Activated naive CD4-positive, alpha-beta T cell treated with anti-CD3 and anti-CD28 coated beads for 36 hours (primary cell): ENCODE measurements at places on chromosomes 2 and 18. TPM values are rescaled to one million over a fixed set of nuclear protein-coding genes. Genes with fewer than 3 reads are reported as not detected.

Gene SNTG2
- total RNA-seq = 1.0 TPM

Gene POTEI
- not detected for total RNA-seq

DNA sequence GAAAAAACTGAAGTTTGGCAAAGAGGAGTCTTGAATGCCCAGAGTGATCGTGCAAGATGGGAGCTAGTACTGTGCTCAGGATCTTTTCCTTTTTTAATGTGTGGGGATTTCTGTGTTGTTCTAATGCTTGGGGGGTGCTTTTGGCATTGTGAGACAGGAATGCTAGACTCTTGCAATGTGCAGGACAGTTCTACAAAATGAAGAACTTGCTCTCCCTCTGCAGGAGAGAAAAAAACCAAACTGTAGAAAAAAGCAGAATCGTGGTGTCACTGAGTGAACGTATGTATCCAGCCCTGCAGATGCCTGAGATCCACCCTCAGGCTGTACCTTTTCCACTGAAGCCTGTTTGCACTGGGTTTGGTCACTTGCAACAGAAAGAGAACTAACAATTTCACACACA is 12.1 kb upstream of the TTC39C start:
- no peak for DNase-seq

DNA sequence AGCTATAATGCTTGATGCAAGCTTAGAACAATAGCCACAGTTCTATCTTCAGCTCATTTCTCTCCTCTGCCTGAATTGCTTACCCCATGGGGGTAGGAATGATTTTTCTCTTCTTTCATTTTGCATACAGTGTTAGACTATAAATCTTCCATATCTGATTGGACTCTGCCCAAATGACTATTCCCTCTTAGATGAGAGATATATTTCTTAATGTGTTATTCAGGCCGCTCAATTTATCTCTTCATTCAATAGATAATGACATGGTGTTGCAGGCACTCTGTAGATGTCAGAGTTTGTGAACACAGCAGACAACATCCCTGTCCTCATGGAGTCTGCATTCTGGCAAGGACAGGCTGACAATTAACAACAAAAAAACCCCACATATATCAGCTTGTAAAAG is 443.7 kb upstream of the CELF4 start:
- no peak for DNase-seq

GRCh38 chr2:44833171-44834069 is 108.1 kb upstream of the SIX3 start:
- no peak for DNase-seq

DNA sequence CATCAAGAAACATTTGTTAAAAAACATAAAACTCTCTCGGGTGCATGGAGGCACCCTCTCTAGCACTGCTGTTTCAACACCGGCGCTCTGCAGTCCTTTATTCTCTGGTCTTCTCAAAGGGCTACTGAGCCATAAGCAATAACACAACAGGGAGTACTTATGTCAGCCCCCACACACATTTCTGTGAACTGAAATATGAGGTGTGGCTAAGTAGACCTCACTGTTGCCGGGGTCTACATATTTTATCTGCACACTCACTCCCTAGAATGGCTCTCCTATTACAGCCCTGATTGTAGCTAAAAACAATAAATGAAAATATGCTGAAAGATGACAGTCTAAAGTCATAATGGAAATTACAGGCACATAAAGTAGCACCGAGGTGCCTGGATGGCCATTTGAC is 235.1 kb downstream of the GRB14 start:
- no peak for DNase-seq

Gene SULT1C2
- not detected for total RNA-seq

- no peak for DNase-seq
Observed at GRCh38 chr2:137893145-137893544, 71.1 kb upstream of the HNMT start.

Gene SMAD2
- total RNA-seq = 106 TPM

- DNase-seq = no peak
Observed at GRCh38 chr2:182862091-182862490, 4.3 kb downstream of the FRZB start.

DNA sequence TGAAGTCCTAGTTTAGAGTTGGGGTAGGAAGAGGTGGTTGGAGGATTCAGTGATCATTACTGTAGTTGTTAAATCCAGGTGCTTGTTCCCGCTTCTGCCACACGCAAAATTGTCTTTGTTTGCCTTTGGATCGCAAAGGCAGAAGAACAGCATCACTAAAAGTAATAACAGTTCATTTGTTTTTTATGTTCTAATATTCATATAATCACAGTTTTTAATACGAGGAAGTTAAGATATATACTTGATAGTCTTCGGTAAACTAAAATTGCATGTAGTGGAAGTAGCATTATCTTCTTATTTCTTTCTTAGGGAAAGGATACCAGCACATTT is 365 bp downstream of the NDUFB3 start:
- DNase-seq = no peak

- DNase-seq = no peak
Observed at GRCh38 chr2:1593371-1594122, 150.8 kb downstream of the PXDN start.

- DNase-seq = peak; percentile 85
Observed at GRCh38 chr2:393711-394696, 106.1 kb upstream of the ALKAL2 start.

DNA sequence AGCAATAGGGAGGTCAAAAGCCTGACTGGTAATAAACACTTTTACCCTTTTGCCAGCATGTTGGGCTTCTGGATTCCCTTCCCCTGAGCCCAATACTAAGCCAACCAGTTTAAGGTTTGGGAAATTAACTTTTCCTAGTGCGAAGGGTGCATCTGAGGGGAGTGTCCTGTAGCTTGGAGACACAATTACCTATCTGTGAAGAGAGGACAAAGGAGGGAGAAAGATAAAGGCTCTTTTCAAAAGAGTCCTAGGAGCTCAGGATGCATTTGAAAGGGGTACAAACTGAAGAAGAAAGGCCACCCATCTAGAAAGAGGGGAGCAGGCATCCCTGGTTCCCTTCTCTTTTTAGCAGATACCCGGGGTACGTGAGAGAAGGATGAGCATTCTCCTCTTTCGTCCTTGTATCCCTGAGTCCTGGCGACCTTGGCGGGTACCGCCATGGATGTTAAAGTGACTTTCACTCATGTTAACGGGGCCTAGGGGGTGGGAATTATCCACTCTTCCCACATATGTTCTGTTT is 25.1 kb downstream of the C18orf54 start:
- no peak for DNase-seq

GRCh38 chr2:109197491-109198418 is 68.8 kb downstream of the SH3RF3 start:
- DNase-seq = no peak

- no peak for DNase-seq
Observed at GRCh38 chr2:39649511-39649910, 16.2 kb upstream of the TMEM178A start.

- DNase-seq = peak; percentile 11
Observed at GRCh38 chr2:225464346-225465025, 65.0 kb downstream of the NYAP2 start.

- no peak for DNase-seq
Observed at GRCh38 chr2:40367032-40367431, 84.9 kb downstream of the SLC8A1 start.

GRCh38 chr2:222708274-222708710 is 36.8 kb downstream of the MOGAT1 start:
- peak; percentile 88 for DNase-seq

Gene CRIM1
- total RNA-seq = 3.3 TPM

- DNase-seq = no peak
Observed at GRCh38 chr2:26495705-26496297, 17.9 kb upstream of the OTOF start.

Gene TTR
- total RNA-seq = not detected

DNA sequence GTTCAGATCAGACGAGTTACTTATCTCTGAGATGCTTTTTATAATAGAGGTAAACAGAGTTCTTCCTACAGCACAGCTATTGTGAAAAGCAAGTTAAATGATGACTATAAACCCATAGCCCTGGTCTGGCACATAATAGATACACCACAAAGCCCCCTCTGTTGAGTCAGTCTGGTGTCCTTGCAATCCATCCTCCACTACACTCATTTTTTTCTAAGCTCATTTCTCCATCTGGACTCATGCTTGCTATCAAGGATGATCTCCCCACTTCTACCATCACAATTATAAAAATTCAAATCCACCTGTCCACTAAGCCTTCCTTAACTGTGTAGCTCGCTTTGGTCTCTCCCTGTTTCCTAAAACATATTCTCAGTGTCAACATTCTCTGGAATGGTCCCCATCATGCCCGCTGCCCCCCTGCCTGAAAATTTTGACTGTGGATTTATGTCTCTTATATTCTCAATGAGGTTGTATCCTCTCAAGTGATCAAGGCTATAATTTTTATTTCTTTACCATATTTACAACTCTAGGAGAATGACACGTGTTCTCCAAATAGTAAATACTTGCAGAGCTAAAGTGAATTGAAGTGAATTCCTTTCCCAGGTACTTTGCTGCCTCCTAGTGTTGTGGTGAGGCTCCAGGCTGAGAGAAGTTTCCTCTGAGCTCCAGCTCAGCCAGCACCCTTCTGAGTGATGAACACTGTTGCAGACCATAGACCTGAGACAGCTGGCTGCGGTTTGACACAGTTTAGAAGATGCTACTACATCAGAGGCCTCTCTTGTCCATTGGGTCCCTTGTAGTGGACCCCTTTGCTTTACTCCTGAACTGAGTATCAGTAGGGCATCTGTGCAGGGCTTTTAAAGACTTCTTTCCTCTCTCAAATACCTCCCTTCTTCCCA is 108.7 kb downstream of the DPP10 start:
- peak; percentile 50 for DNase-seq

DNA sequence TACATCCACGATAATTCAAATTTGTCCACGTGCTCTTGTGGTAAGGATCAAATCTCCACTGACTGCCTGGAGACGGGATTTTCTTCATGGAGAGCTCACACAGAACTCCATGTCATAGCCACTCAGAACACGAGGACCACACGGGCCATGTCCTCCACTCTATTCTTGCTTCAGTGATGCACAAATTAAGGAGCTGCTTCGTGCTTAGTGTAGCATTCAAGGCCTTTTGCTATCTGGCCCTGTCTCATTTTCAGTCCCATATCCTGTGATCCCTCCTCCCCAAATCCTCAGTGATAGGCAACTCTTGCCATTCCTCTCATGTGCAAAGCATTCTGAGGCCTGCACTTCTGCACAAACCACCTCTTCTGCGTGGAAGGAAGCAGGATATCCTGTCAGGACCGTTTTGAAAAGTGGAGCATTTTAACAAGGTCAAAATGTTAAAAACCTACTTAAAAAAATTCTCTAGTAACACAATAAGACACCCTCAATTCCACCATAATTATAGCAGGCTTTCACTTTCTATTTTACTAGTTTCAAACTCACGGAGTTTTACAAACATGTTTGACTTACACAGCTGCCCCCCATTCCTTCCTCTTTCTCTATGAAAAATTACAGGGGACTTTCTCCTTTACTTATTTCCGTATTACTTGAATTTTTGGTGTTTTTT is 35.2 kb downstream of the ST3GAL5 start:
- DNase-seq = peak; percentile 61

DNA sequence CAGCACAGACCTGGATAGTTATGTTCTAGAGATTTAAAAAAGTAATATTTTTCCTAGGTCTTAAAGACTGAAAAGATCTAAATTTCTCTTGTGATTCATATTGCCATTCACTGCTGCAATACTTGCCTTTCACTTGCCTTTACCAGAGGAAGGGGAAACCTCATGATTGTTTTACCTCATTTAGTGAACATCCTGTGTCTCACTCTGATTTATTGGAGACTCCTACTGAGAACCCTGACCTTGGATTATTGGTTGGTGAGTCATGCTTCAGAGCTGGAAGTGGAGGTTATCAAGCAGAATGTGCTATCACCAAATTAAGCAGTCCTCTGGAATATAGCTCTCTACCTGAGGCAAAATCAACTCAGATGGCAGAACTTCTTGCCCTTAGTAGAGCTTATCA is 500.5 kb downstream of the TSN start:
- no peak for DNase-seq

DNA sequence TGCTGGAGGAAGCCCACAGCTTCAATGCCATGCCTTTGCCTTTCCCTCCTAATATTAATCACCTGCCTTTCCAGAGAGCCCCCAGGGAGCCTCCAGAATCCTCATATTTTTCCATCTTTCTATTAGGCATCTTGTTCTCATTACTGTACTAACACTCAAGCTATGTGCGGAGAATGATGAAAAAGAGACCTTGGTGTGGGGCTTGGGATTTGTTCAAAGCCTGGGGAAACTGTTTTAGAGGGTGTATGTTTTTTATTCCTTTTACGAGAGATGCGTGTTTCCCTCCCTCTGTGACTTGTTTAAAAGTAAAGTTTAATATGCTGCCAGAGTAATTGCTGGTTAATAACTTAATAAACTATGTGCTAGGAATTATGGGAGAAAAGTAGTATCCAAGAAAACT is 102.4 kb upstream of the ZFP36L2 start:
- DNase-seq = no peak

DNA sequence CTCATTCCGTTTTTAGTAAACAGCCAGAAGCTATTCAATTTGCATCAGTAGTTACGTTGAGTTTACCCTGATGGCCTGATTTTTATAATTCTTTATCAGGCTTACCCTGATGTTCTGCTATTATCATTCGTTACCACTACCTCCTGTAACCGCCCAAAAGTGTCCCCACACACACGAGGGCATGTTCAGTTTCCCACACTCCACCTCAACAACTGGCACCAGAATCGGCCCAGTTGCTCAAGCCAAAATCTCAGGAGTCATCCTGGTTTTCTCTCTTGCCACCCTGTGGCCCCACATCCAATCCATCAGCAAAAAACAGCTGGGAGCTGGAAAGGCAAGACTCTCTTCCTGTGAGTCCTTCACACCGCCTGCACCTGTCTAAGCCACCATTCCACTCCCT is 102.9 kb upstream of the RAB6C start:
- no peak for DNase-seq

Gene CKAP2L
- 49.2 TPM for total RNA-seq

- DNase-seq = no peak
Observed at GRCh38 chr2:133158024-133158423, 410.2 kb downstream of the NCKAP5 start.

Gene SPP2
- not detected for total RNA-seq

GRCh38 chr2:200728630-200729029 is 83.1 kb upstream of the BZW1 start:
- DNase-seq = no peak

DNA sequence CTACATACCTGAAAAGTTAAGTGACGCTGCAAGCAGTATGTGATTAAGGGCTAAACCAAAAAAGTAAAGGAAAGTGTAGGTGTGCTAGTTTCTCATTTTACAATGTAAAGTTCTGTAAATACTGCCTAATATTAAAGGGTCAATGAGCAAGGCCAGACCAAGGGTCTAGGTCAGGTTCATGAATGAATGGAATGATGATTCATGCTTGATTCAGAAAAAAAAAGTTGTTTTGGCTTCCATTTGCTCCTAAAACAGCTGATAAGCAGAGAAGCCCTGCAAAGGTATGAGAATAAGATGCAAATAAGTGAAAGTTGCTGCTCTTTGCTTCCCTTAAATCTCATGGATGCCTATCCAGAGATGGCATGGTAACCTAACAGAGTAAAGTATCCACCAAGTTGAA is 61.3 kb downstream of the PTRHD1 start:
- no peak for DNase-seq

- peak; percentile 44 for DNase-seq
Observed at GRCh38 chr18:76493213-76494161, 1.6 kb downstream of the ZNF516 start.

Gene GTF2A1L
- not detected for total RNA-seq
